GM12891 (cell line): ENCODE measurements at places on chromosomes 5 and 9.
A peak's percentile ranks its signal among the peaks of the same experiment; 100 is the strongest.

DNA sequence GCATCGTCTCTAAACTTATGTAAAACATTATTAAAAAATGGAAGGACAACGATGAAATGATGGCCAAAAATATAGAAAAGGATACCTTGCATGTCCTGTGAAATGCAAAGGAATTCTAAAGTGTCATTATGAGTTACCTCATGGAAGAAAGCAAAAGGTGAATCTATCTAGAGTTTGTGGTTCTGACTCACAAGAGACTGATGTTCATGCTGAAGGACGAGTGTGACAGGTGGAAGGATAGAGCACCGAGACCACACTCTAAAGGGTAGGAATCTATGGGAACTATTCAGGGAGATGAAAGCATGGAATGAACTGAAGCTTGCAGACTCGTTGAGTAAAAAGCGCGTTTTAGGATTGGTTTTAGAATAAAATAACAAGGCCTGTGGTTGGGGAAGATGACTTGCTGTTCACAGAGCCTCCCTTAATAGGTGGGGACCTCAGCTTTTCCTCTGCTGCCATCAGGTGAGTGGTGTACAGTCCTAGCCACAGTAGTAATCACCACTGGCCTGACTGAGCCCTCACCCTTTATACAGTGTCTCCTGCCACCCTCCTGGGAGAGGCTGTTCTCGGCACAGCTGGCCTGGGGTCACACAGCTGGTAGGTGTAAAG lies 11.2 kb downstream of the TENT4A start:
- no peak for DNase-seq

DNA sequence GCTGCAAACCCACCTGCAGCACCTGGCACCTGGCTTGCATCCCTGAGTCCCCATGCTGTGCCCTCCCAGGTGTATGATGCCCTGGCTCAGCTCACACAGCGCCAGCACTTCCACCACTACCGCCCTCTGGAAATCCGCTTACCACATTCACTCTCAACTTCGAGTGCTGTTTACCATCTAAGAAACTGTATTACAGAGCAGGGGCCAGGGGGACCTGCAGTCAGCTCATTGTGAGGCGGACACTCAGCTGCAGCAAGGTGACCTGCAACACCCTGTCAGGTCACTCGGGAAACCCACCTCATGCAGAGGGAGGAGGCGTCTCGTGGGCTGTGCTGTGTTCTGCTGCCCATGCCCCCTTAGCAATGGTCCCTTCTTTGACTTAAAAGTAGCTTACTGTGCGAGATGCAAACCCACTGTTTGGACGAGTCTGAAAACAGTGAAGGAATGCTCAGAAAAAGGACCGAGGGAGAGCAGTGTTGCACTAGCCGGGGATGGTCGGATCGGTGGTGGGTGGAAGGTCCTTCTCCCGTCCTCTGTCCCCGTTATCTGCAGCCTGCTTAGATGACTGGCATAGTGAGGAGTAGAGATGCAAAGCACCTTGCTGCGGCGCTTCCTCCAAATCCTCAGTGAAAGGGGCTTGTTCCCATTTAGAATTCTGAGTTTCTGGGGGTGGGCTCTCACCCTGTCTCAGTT lies 55.2 kb upstream of the CTSL start:
- DNase-seq: no peak

DNA sequence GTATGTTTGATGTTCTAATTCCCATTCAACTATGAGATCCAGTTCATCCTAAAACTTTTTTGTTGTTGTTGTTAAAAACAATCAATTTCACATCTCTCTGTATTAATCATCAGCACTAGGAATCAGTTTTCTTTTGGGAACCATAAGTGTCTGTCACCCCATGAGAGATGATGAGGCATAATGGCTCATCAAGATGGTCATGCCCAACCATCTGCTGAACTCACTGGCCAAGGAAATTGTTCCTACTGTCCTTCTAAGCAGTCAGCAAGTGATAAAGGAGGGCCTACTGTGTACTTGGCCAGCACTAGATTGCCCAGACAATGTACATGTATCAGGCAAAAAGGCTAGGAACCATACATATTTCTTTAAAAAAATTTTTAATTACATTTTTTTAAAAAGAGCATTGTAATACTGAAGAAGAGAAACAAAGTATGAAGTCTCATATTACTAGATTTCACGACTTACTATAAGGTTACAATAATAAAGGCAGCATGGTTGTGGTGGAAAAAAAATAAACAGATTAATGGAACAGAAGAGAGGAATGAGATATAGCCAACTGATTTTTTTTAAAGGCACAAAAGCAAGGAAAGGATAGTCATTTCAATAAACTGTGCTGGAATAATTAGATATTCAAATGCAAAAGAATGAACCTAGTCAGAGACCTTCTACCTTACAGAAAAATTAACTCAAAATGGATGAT lies 458.3 kb downstream of the SPOCK1 start:
- no peak for DNase-seq

GRCh38 chr9:71822456-71822855 lies 54.1 kb upstream of the CEMIP2 start:
- no peak for DNase-seq

DNA sequence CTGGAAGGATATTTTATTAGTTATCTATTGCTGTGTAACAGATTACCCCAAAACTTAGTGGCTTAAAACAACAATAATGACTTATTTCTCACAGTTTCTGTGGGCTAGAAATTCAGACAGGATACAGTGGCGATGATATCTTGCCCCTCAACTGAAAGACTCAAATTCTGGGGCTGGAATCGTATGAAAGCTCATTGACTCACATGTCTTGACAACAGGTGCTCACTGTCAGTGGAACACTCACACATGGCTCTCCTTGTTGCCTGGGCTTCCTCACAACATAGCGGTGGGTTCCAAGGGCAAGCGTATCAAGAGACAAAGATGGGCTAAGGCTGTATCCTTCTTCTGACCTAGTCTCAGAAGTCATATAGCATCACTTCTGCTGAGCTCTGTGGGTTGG lies 3.7 kb upstream of the GNPDA1 start:
- no peak for DNase-seq

- DNase-seq: no peak
These were observed 79.5 kb downstream of the RFX3 start for GRCh38 chr9:3446313-3446712.

GRCh38 chr5:124990723-124991122 lies 244.3 kb upstream of the ZNF608 start:
- no peak for DNase-seq

DNA sequence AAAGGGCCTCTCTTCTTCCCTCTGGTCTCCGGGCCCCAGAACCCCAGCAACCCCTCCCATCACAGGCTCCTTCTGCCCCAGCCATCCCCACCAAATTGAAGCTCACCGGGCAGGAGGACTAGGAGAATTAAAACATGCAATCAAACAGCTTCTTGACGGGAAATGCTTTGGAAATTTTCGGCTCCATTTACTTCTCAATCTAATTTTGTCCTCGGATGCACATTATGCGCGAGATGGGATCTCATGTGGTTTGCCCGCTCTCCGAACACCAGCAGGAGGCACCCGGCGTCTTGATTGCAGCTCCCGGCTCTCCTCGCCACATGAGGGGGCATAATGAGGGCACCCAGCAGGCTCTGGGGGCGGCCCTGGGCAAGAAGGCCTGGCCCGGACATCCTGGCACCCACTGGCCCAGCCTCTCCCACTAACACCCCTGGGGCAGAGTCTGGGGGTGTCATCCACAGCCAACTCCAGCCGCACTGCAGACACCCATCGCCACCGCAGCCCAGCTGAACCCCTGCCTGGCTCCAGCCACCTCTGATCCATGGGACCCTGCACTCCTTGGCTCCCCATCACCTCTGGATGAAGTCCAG lies 135.5 kb downstream of the PAX5 start:
- no peak for DNase-seq

GRCh38 chr9:85884256-85884655 lies 56.7 kb upstream of the NAA35 start:
- DNase-seq: no peak

DNA sequence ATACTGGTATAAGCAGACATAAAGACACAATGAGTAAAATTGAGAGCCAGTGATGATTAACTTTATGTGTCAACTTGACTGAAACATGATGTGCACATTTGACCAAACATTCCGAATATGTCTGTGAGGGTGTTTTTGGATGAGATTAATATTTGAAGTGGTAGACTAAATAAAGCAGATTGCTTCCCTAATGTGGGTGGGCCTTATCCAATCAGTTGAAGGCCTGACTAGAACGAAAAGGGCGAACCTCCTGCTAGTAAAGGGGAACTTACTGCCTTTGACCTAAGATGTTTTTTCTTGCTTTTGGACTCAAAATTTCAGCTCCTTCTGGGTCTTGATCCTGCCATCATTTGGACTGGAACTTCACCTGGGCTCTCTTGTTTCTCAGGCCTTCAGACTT lies 1387.7 kb upstream of the CDH6 start:
- no peak for DNase-seq

DNA sequence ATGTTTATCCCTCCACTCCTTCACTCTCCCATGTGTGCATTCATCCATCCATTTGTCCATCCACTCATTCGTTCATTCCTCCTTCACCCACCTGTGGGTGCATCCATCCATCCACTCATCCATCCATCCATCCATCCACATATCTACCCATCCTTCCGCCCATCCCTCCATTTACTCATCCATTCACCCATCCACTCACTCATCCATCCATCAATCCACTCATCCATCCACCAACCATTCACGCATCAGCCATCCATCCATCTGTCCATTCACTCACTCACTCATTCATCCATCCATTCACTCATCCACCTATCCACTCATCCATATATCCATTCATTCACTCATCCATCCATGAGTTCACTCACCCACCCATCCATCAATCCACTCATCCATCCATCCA lies 7.3 kb downstream of the SLC9A3 start:
- no peak for DNase-seq

GRCh38 chr5:138438724-138439476 lies at the start of gene REEP2:
Gene REEP2 (plus strand): TSS chr5:138439057. CDS start chr5:138439209, 152 bp downstream.
- peak; percentile 91 for DNase-seq

GRCh38 chr5:12323637-12324229 lies 419.5 kb upstream of the CTNND2 start:
- DNase-seq: no peak

DNA sequence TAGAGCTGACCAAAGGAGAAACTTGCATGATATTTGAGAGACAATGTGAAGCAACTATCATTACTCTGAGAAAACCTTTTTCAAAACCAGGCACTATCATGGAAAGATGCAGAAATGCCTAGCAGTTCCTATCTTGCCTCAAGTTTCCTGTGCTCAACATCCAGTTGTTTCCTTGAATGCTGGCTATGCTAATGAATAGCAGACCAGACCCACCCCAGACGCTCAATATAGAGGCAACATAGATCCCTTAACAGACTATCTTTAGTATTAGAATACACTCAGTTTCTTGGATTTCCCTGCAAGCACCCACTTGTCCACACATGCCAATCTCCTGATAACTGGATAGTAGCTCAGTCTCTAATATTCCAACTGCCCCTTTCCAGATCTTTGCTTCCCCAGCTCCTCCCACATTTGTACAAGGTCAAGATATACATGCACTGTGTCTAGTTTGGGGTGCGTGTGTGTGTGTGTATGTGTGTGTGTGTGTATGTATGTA lies 93.3 kb upstream of the PCSK5 start:
- no peak for DNase-seq
